AG08396 (cell line): ENCODE measurements at places on chromosomes 5 and 9.

- DNase-seq: no peak
Measured at GRCh38 chr5:178106086-178106485, 7.2 kb upstream of the N4BP3 start.

DNA sequence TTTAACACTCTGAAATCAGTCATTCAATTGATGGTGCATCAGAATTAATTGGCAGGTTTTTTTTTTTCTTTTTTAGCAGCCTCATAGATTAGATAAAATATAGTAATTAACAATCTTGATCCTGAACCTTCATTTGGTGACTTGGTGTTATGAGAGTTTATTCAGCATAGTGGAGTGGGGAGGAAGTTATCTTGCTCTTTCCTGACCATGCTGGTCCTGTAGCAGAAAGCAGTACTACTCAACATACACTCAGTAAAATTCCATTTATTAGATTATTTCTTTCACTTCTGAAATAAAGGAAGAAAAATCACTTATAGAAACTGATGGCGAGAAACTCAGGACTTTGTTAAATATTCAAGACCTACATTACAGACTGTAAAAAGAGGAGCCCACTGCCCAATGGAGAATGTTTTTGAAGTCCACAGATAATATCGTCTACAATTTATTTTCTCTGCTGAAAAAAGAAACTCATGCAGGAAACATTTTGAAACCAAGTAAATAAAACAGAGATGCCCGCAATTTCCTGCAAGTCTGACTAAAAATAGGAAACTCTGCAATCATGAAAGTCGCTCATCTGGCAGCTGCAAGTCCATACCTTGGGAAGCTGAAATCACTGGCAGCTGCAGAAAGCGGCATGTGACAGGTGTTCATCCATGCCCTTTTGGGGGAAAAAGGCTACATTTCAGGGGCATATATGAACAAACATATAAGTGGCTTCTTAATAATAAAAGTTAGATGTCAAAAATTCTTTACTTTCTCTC lies 233.2 kb upstream of the RFX3 start:
- DNase-seq: no peak

DNA sequence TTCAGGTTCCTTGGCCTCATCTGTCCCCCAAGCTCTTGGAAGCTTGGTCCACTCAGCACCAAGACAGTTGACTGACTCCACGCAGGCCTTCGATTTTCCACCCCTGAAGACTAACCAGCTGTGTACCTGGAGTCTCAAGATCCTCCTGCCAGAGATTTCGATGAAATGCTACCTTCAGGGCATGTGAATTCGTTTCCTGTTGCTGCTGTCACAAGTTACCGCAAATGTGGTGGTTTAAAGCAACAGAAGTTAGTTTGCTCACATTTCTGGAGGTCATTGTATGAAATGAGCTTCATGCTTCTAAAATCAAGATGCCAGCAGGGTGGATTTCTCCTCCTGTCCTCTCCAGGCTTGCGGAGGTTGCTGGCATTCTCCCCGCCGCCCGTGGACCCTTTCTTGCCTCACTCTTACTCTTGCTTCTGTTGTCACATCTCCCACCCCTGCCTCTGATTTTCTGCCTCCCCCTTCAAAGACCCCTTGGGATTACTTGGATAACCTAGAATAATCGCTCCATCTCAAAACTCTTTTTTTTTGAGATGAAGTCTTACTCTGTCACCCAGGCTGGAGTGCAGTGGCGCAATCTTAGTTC lies 27.6 kb upstream of the RETREG1 start:
- DNase-seq: no peak

DNA sequence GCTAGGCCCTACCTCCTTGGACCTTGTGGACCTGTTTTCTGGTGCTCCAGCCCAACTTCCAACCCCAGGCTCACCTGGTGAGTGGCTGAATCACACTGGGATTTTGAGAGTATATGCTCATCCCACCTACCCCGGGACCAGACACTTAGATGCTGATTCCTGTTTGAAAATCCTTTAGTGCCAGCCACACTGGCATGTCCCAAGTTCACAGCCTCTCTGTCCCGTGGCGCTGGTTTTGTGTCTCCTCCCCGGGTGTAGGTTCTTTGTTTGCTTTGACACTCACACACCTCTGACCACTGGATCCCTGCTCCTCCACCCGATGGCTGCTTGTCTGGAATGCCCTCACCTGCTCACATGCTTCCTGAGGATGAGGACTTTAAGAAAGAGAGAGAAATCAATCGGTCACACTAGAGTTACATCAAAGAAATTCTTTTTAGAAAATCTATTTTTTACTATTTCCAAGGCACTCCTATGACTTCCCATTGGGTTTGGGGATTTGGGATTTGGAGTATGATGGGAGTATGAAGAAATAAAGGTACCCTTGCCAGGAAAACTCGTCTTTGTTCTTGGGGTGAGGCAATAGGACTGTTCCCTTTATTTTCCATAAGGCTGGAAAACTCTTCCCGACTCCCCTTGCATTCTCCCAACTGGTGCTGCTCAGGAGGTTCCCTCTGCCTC lies 7.3 kb upstream of the SLC25A48 start:
- no peak for DNase-seq

- no peak for DNase-seq
Measured at GRCh38 chr5:169106911-169107706, 193.8 kb downstream of the SLIT3 start.

DNA sequence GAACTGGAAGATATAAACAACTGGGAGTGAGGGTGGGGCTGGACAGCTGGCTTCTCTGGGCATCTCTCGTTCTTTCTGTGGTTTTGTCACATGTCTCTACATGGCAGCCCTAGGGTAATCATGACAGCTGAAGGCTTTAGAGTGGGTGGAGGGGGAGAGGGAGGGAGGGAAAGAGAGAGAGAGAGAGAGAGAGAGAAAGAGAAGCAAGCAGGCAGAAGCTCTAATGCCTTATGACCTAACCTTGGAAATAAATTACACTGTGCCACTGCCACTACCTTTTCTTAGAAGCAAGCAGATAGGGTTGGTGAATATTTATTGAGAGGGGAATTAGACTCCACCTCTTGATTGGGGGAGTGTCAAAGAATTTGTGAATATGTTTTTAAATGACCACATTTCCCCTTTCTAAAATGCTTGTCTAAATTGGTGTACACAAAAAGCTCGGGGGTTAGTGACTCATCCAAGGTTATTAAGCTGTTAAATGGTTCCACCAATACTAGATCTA lies 2.6 kb upstream of the DAPK1 start:
- DNase-seq: no peak

DNA sequence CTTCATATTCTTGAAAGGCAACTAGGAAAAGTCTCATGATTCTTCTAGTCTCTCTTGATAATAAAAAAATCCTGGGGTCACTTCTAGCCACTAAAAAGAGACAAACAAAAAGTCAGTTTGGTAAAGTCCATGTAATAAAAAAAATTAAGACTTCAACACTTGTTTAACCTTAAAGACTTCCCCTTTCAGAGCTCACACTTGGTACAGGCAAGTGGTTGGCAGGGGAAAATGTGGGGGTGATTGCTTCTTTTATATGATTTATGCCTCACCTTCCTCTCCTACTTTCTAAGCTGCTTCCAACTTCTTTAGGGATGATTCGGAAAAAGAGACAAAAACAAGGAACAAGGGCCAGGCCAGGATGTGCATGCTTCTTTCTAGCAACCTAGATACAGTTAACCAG lies 5.1 kb upstream of the ERCC6L2 start:
- DNase-seq: no peak

- DNase-seq: no peak
Measured at GRCh38 chr9:92974161-92974661, 26.9 kb downstream of the FGD3 start.

- DNase-seq: no peak
Measured at GRCh38 chr5:168755548-168756093, 176.5 kb upstream of the PANK3 start.

GRCh38 chr5:58381566-58381965 lies 78.3 kb downstream of the PLK2 start:
- no peak for DNase-seq

- DNase-seq: no peak
Measured at GRCh38 chr5:137409736-137410135, 89.4 kb downstream of the SPOCK1 start.

DNA sequence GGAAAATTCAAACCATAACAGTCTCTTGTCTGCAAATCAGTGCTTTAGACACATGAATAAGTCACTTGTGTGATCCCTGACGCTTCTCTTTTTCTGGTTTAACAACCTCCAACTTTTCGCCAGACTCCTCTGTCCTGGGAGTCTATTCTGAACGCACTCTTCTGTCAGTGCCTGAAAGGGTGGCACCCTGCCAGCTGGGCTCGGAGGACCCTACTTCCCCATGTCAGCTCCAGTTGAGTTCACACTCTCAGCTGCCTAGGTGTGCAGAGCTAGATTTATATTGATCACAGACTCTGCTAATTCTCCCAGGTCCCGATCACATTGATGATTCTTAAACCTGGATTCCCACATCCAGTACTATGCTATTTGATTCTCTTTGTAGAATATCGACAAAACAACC lies 649.1 kb downstream of the BNC2 start:
- DNase-seq: no peak

- no peak for DNase-seq
Measured at GRCh38 chr5:156271569-156271968, 55.4 kb upstream of the SGCD start.

DNA sequence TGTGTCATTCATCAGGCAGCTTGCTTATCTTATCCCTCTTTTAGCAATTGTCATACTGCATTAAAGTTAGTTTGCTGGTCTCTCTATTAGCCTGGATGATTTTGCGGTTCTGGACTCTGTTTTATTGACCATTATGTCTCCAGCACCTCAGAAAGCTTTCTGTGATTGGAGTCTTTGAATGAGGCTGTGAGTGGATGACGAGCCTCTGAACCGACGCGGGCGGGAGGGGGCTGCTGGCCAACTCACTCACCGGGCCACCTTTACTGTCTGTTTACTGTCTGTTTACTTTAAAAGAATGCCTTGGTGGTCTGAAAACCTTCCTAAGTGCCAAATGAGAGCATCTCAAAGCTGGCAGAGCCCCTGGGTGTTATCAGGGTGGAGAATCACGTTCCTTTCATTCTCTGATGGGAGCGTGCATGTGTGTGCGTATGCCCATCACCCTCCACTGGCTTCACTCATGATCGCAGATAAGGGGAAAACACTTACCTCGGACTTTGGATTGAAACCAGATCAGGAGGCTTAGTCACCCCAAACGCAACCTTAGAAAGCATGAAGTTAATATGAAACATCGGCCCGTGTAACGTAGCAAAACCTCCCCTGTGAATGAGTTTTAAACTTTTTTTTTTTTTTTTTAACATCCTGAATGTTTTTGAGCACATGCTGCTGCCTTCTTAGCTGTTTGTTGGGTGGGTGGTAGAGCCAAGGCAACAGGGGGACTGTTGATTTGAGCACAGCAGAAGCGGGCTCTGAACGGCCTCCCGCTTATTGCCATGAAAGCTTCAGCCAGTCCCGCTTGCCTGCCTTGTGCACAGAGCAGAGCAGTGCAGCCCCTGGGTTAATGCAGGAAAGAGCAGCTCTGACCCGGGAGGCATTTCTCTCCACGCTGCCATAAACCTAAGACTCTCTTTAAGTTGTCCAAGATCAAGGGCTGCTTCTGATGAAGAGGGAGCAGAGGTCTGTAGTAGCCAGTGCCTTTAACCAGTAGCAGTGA lies 173.6 kb downstream of the GADD45G start:
- no peak for DNase-seq

DNA sequence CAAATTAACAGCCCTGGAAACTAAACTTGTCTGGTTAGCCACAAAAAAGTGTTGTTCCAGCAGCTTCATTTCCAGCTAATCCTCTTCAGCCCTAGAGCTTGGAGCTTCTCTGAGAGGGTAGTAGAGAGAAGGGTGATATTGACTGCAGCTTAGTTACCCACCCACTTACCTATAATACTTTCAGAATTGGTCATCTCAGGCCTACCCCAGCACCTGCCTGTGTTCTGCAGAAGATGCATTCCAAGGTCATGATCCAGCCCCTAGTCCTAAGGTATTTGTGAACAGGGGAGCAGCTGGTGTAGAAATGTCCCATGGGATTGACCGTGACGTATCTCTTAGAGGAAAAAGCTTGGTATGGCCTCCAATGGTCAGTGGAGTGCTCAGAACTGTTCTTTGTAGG lies 289.0 kb downstream of the NR3C1 start:
- no peak for DNase-seq

DNA sequence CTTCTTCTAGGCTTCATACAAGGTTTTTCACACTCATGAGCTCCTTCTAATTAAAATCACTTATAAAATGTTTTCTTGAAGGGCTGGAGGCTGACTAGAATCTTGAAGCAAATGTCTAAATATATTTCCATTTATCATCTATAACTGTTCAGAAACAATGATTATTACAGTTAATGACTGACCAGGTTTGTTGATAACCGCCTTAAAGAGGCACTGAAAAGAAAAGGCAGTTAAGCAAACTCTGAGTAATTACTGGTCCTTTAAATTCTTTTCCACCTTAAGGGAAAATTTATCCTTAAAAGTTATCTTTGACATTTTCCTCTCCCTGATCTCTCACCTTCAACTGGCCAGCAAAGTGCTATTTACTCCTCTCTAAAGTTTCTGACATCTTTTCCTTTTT lies 43.2 kb downstream of the RICTOR start:
- no peak for DNase-seq

- no peak for DNase-seq
Measured at GRCh38 chr5:11547730-11548129, 356.5 kb downstream of the CTNND2 start.

DNA sequence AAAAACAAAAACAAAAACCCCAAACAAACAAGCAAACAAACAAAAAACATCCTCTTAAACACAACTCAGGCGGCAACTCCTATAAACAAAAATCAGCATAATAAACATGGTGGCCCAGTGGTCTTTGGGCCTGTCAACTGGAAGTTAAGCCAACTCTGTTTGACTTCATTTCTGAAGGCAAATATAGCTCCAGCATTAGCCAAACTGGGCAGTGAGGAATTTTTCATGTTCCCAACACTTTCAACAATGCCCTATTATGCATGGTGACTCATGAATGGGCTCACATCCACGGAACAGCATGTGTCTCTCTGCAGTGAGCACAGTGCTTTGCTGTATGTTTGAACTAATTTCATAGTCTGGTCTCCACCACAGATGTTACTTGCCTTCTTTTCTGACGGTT lies 143.9 kb upstream of the STC2 start:
- peak; percentile 61 for DNase-seq

GRCh38 chr5:176619203-176619568 lies 9.2 kb upstream of the GPRIN1 start:
- DNase-seq: peak; percentile 93

GRCh38 chr9:123514766-123515165 lies 158.8 kb downstream of the CRB2 start:
- DNase-seq: no peak

DNA sequence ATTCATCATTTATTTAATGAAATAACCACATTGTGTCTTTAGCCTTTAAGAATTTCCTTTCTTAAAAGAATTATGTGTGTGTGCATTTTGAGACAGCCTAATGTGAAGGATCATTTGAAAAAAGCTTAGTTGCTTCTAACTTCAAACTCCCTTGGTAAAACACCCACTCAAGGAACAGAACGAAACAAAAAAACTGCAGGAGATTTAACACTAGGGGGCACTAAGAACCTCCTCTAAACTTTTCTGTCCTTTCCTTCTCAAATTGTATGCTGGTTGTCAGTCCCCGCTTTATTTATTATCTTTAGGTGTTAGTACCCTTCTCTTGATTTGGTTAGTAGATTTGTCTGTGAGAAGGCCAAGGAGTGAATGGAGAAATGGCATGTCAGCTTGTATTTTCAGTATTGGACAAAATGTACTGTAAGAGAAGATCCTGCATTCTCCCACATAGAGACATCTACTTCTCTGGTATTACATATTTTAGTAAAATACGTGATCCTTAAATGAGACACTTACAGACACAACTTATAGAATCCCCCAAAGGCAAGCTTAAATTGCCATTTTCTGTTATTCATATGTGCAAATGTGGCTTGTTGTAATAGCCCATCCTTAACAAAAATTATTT lies 229.7 kb downstream of the MRPS30 start:
- DNase-seq: peak; percentile 6
